SIG-M5 (cell line): ENCODE measurements at places on chromosomes 7 and 10.

DNA sequence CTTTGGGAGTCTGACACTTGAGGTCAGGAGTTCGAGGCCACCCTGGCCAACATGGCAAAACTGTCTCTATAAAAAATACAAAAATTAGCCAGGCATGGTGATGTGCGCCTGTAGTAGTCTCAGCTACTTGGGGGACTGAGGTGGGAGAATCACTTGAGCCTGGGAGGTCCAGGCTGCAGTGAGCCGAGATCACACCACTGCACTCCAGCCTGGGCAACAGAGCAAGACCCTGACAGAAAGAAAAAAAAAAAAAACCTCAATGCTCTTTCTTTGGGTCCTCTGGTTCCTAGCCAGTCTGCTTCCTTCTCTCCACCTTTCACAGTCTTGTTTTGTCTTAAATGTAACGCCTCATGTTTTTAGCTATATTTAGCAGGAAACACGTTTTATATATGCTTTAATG lies 9.4 kb downstream of the OGDH start:
- DNase-seq = no peak

DNA sequence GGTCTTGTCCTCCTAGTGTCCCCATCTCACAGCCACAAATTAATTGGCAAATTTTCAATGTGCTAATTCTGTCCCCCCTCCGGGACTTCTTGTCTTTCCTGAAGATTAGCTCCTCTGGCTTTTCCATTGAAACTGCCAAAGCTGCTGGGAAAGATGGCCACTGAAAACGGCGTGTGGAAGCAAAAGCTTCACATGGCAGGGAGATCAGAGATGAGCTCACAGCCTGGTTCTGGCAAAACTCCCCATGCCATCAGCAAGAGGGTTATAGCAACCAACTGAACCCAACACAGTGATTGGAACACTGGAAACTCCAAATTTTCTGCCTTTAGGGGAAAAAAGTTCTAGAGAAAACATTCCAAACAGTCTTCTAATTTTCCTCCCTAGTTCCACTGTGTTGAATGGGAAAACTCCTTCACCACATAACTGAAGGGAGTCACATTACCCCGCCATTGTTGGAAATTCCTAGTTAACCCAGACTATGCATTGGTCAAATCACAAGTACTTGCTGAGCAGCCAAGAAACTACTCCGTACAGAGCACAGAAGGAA lies 37.0 kb downstream of the NRAP start:
- no peak for DNase-seq

GRCh38 chr7:143979359-143979758 lies 20.8 kb upstream of the OR6B1 start:
- no peak for DNase-seq

DNA sequence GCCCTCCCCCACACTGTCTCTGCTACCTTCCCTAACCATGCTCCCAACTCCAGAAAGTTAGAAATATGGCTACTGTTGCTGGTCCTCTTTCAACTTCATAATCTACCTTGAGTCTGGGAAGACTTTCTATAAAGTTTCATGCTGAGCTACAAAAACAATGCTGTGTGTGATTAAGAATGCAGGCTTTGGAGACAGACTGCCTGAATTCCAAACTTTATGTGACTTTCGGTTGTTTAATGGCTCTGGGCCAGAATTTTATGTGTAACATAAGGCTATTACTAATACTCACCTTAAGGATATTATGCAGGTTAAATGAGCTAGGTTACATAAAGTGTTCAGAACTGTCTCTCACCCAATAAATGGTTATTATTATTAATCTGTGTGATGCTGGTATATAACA lies 19.1 kb downstream of the BET1 start:
- DNase-seq = no peak

DNA sequence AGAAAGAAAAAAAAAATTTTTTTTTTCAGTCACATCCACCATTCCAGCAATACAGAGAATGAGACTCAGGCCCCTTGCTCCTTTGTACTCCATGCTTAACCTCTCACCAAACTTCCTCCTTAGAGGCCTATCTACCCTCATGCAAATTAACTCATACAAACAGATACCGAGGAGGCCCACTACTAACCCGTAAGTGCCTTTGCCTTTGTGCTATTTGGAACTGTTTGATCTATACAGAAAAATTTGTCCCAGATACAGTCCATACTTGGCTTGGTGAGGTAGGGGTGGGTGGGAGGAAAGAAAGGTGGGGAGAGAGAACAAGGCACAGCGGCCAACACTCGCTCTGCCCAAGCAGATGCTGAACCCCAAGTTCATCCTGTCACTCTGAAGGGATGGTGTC lies 87.8 kb upstream of the DUSP5 start:
- no peak for DNase-seq

DNA sequence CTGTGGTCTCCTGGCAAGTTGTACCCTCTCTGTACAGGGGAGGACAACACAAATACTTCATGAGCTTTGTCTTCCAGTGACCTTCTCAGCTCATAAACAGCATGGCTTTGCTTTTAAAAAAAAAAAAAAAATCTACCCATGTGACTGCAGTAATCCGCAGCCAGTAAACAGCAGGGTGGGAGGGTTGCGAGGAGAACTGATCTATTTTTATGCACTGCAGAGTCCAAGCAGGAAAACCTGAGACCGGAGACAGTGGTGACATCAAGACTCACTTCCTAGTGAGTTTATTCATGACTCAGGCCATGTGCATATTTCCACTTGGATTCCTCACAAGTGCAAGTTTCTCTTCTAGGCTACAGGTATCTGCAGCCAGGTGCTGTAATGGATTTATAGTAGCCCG lies 127.9 kb downstream of the NRF1 start:
- DNase-seq = no peak
